ENCODE measurements at places on chromosomes 2 and 18. TPM values are rescaled to one million over a fixed set of nuclear protein-coding genes. Genes with fewer than 3 reads are reported as not detected.

- H3K4me1 ChIP-seq, result peaks cover 8% of the 10 kb centered on the region
- no peaks in the 10 kb centered on the region for H3K36me3 ChIP-seq
- no peaks in the 10 kb centered on the region for H3K27me3 ChIP-seq
- no peak overlapping the region for H3K4me3 ChIP-seq
- no peak overlapping the region for H3K27ac ChIP-seq
These were observed 33.9 kb downstream of the CNGA3 start for GRCh38 chr2:98380203-98380535.

GRCh38 chr2:11128243-11128951 is 26.9 kb upstream of the SLC66A3 start:
- no peaks in the 10 kb centered on the region for H3K27me3 ChIP-seq
- H3K4me3 ChIP-seq, result no peak overlapping the region
- DNase-seq, result no peak
- peaks cover 31% of the 10 kb centered on the region for H3K4me1 ChIP-seq
- H3K27ac ChIP-seq, result no peak overlapping the region
- no peaks in the 10 kb centered on the region for H3K36me3 ChIP-seq

DNA sequence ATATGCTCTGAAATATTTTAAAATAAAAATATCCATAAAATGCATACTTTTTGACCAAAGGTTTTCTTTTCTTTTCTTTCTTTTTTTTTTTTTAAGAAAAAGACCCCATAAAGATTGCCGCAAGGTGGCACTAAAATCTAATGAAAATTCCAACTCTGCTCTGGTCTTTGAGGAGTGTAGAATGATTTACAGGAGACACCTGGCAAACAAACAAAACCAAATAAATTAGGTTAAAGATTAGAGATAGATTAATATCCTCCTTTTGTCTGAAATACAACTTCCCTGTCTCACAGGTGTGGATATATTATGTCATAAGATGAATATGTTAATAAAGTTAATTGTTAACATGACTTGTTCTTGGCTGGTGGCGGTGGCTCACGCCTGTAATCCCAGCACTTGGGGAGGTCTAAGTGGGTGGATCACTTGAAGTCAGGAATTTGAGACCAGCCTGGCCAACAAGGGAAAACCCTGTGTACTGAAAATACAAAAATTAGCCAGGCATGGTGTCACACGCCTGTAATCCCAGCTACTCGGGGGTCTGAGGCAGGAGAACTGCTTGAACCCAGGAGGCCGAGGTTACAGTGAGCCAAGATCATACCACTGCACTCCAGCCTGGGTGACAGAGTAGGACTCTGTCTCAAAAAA is 3.5 kb upstream of the RHOB start:
- H3K36me3 ChIP-seq, result no peaks in the 10 kb centered on the region
- peak; percentile 82 for DNase-seq
- H3K27ac ChIP-seq, result peak overlapping the region; percentile 89
- H3K4me3 ChIP-seq, result no peak overlapping the region
- no peaks in the 10 kb centered on the region for H3K27me3 ChIP-seq

ANO7 gene
- 0.99 TPM for total RNA-seq

GRCh38 chr18:9911226-9911625 is 2.6 kb upstream of the VAPA start:
- no peak overlapping the region for H3K4me3 ChIP-seq
- H3K27ac ChIP-seq, result no peak overlapping the region
- no peaks in the 10 kb centered on the region for H3K36me3 ChIP-seq
- no peaks in the 10 kb centered on the region for H3K27me3 ChIP-seq

- H3K27ac ChIP-seq, result peak overlapping the region; percentile 83
- H3K27me3 ChIP-seq, result no peaks in the 10 kb centered on the region
- H3K4me1 ChIP-seq, result peaks cover 25% of the 10 kb centered on the region
- H3K36me3 ChIP-seq, result no peaks in the 10 kb centered on the region
- peak; percentile 65 for DNase-seq
These were observed 905 bp upstream of the IAH1 start for GRCh38 chr2:9473308-9473984.

SLC8A1 gene
- 0.66 TPM for total RNA-seq

- H3K27ac ChIP-seq, result no peak overlapping the region
- peaks cover under 1% of the 10 kb centered on the region for H3K4me1 ChIP-seq
- DNase-seq, result no peak
These were observed 76.0 kb upstream of the SMAD7 start for GRCh38 chr18:49026501-49027373.

PROM2 gene
- 31.6 TPM for total RNA-seq

DNA sequence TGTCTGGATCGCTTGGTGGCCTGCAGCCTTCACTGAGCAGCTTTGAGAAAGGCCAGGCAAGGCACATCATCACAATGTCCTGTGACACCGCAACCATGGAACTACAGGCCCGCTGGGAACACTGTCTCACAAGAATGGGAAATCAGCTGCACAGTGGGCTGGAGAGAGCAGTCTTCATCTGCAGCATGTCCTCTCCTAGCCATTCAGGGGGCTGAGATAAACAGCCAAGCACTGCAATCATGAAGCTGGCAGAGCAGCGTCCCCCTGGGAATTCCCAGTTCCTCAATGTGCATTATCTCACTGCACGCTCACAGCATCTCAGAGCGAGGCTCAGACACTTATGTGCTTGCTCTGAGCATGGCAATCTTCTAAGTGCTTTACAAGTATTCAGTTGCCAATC is 1.9 kb downstream of the CMPK2 start:
- H3K4me1 ChIP-seq, result peaks cover 22% of the 10 kb centered on the region
- no peak overlapping the region for H3K27ac ChIP-seq
- H3K4me3 ChIP-seq, result no peak overlapping the region
- no peaks in the 10 kb centered on the region for H3K27me3 ChIP-seq
- H3K36me3 ChIP-seq, result peaks cover 2% of the 10 kb centered on the region
- DNase-seq, result no peak

DNA sequence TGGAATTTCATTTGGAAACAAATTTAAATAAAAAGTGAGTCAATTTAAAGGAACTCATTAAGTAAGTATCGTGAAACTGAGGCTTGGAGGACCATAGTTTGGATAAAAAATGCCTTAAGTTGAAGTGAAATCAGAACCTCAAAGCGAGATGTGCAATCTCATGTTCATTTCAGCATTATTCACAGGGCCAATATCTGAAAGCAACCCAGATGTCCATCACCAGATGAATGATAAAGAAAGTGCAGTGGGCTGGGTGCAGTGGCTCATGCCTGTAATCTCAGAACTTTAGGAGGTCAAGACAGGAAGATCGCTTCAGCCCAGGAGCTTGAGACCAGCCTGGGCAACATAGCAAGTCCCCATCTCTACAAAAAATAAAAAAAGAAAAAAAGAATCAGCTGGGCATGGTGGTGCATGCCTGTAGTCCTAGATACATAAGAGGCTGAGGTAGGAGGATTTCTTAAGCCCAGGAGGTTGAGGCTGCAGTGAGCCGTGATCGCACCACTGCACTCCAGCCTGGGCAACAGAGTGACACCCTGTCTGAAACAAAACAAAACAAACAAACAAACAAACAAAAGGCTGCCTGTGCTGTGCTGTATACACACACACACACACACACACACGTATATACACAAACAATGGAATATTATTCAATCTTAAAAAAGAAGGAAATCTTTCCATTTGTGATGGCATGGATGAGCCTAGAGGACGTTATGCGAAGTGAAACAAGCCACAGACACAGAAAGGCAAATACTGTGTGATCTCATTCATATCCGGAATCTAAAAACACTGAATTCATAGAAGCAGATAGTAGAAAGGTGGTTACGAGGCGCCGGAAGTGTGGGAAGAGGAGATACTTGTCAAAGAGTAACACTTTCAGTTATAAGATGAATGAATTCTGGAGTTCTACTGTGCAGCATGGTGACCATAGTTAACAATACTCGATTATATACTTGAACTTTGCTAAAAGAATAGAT is 14.5 kb downstream of the SH3RF3 start:
- no peak overlapping the region for H3K27ac ChIP-seq
- no peak for DNase-seq
- no peak overlapping the region for H3K4me3 ChIP-seq

DNA sequence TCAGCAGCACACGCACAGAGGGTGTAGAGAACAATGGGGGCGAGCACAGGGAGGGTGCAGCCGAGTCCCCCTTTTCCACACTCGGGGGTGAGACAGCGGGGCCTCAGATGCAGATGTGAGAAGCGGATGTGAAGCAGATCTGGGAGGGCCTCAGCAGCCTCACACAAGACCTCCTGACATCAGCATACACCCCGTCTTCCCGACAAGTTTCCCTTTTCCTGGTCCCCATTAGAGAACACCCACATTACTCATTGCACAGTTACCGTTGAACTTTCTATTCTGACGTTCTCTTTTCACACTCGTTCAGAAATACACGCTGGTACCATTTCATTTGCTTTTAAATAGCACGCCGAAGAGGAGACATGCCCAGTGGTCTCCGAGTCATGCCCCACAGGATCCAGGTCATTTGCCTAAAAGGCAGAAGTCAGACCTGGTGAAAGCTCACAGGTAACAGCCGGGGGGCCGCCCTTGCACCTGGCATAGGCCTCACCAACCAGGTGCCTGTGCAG is 129.5 kb upstream of the ID2 start:
- H3K4me3 ChIP-seq, result no peak overlapping the region
- H3K27me3 ChIP-seq, result no peaks in the 10 kb centered on the region
- no peak for DNase-seq
- no peaks in the 10 kb centered on the region for H3K4me1 ChIP-seq

TMEM17 gene
- 2.3 TPM for total RNA-seq

- H3K27me3 ChIP-seq, result no peaks in the 10 kb centered on the region
- no peak overlapping the region for H3K27ac ChIP-seq
- H3K4me3 ChIP-seq, result no peak overlapping the region
- no peak for DNase-seq
These were observed 62.7 kb upstream of the GALNT5 start for GRCh38 chr2:157194844-157195243.

PID1 gene
- total RNA-seq, result 13.8 TPM

GDF7 gene
- 7.3 TPM for total RNA-seq

- no peak overlapping the region for H3K4me3 ChIP-seq
- no peaks in the 10 kb centered on the region for H3K36me3 ChIP-seq
- no peaks in the 10 kb centered on the region for H3K27me3 ChIP-seq
- H3K27ac ChIP-seq, result no peak overlapping the region
- no peaks in the 10 kb centered on the region for H3K4me1 ChIP-seq
These were observed 2084.4 kb upstream of the PIK3C3 start for GRCh38 chr18:39870591-39870990.
